ENCODE measurements at places on chromosomes 16 and 17.

DNA sequence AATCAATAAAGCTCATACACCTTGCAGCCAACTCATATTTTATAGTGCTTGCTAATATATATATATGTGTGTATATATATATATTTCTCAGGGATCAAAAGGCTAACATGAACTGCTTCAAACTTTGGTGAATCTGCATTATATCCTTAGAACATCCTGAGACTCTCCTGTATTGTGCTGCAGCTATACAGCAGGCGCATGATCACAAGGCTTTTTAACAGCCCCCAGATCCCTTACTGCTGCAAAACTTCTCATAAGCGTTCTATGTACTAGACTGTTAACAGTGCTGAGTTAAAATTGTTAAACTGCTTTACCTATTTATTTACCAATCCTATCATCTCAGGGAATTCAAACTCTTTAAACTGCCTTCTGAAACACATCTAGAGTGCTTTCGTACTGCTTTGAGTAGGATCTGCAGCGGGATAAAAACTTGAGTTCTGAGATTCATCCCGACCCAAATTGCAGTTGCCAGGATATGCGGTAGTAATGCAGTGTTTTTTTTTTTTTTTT lies 1.3 kb downstream of the GPATCH8 start:
- no peak for DNase-seq

GRCh38 chr17:10036511-10037061 lies 131.5 kb upstream of the RCVRN start:
- DNase-seq: peak; percentile 84

DNA sequence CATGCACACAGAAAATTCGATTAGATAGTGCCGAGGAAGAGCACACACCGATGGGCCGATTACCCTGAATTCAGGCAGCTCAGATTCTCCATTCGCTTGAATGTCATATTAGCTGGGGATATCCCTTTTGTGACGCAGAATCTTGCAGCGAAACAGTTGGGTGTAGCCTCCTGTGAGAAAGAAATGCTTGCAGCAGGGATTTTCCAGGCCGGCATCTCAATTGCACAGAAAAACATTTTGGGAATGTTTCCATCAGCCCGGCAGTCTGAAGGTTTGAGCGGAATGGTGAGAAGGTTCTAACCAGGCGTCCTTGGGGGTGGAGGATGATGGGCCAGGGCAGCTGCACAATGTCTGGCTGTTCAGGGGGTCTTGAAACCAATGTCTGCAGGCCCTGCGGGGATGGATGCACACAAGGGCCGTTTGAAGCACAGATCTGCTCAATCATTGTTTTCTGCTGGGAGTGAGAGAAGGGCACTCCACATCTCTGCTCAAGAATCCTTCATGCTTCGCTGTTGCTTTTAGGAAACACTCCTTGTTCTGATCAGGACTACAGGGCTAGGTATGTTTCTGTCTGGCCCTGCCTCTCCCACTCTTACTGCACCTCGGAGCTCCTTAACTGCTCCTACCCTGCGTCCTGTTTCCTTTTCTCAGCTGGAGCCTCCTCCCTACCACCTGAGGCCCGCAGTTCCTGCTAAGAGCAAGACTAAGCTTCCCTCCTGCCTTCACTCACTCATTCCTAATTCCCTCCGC lies 94.6 kb downstream of the CMIP start:
- DNase-seq: no peak

DNA sequence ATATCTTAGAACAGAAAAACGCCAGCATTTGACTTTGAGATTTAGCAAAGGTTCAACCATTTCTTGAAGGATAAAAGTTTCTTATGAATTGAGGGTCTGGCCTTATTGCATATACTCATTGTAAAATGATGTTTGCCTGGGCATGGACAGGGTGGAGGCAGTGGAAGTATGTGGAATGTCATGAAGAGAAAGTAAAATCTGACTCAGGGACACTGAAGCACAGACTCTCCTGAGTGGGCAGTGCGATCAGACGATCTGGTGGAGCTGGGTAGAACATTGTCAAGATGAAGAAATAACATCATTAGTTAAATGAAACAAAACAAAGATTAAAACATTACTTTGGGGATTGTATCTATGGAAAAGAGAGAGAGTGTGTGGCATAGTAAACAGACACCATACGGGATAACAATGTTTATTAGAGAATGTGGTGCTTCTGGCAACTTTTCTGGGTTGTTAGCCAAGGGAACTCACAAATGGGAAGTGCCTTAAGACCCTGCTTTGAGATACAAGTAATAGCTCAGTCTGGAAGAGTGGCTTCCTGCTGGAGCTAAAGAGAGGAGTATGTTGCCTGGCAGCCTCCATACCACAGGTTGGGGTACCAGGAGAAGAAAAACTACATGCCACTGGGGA lies 4.4 kb downstream of the MAP3K3 start:
- peak; percentile 38 for DNase-seq

DNA sequence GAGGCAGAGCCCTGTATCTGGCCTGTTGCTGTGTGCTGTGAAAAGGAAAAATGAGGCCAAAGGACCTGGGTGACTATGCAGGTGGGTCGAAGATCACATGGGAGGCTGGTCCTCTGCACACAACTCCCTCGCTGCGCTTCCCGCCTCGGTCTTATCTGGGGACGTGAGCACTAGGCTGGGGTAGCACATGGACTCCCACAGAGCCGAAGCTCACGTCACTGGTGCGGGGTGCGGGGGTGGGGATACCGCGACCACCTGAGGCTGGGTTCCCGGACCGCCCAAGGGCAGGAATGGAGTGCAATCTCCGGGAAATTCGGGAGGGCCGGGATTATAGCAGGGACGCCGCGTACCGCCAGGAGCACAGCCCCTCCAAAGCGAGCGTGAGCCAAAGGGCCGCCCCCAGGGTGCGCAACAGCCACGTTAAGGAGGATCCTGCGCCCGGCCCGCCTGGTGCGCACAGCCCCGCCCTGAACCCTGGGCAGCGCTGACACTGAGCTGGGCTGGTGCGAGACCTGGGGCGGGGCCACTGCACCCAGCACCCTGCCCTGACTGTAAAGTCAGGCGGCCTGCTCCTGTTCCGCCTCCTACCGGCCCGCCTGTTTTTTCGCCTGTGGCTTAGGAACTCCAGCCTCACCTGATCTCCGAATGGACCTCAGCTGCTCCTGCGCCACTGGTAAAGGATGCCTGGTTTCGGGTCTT lies 4.8 kb downstream of the MT1A start:
- peak; percentile 85 for DNase-seq

DNA sequence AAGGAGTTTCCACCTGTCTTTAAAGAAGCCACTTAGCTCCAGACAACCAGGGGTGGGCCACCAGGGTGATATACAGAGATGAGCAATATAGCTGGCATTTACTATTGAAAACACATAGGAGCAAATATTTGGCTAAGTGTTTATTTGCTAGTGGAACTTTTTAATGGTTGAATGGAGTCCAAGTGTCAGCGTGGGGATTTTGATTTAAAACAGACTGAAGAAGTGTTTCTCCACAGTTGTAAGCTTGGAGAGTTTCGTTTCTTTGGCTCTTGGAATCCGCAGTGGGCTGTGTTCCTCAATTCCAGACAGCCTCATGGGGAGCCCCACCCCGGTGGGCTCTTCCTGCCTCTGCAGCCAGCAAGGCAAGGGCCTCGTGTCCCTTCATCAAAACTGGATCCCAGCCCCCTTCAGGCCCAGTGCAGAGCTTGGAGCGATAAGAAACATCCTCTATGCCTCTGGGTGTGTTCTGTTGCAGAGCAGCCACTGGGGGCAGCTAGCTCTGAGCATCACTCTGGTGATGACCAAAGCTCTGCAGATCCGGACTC lies 36.1 kb downstream of the NOG start:
- no peak for DNase-seq

DNA sequence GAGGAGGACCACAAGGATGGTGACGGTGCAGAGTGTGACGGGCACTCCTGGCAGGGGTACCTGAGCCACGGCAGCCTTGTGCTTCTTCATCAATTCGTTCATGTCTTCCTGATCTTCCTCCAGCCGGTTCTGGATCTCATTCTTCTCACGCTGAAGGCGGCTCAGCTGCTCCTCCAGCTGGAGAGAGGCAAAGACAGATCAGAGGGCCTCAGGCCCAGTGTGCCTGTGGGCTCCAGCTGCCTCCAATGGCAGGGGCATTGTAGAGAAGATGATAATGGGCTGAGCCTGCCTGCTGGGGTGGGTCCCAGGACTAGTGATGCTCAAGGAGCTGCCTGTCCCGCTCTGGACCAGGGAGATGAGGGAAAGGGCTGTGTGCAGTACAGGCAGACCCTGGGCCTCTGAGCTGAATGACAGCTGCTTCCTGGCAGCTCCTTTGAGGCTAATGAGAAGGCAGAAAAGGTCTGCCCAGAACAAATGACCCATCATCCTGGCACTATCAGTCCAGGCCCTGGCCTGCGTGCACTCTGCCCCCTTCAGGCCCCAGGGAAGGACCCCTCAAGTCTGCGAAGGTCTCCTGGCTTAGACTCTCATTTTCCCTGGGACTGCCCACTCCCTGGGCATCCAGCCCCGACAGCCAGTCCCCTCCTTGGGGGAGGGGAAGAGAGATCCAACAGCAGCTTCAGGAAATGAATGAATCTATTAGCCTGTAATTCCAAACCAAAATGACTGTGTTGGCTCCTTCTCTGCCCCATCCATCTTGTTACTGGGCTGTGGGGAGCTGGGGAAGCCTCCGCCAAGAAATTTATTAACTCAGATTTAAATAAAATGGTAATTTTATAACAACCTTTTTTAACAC lies 48.0 kb downstream of the PIPOX start:
- no peak for DNase-seq

- DNase-seq: no peak
These were observed 466.3 kb downstream of the SOX9 start for GRCh38 chr17:72587156-72587555.

- no peak for DNase-seq
These were observed 15.2 kb downstream of the ANKRD11 start for GRCh38 chr16:89475144-89475543.

DNA sequence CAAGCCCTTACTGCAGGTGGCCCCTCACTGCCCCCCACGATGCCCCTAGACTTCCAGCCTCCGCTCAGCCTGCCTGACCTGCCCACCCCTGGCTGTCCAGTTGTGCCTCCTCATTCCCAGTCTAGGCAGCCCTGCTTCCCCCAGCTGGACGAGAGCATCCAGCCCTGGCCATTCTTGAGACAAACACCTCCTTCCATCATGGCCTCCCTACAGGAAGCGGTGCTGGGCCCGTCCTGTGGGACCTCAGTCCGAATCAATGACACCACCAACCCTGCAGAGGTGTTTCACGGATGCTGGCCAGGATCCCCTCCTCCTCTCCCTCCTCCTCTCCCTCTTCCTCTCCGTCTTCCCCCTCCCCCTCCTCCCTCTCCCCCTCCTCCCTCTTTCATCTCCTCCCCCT lies 28.3 kb downstream of the CCDC40 start:
- no peak for DNase-seq

- no peak for DNase-seq
These were observed 51.8 kb upstream of the MAP3K14 start for GRCh38 chr17:45368651-45369050.

Measured in inflammatory macrophage (primary cell).